CD8-positive, alpha-beta memory T cell (primary cell): ENCODE measurements at places on chromosomes 16 and 17. TPM values are rescaled to one million over a fixed set of nuclear protein-coding genes. Genes with fewer than 3 reads are reported as not detected.

The HOXB6 gene
- total RNA-seq = 0.37 TPM

DNA sequence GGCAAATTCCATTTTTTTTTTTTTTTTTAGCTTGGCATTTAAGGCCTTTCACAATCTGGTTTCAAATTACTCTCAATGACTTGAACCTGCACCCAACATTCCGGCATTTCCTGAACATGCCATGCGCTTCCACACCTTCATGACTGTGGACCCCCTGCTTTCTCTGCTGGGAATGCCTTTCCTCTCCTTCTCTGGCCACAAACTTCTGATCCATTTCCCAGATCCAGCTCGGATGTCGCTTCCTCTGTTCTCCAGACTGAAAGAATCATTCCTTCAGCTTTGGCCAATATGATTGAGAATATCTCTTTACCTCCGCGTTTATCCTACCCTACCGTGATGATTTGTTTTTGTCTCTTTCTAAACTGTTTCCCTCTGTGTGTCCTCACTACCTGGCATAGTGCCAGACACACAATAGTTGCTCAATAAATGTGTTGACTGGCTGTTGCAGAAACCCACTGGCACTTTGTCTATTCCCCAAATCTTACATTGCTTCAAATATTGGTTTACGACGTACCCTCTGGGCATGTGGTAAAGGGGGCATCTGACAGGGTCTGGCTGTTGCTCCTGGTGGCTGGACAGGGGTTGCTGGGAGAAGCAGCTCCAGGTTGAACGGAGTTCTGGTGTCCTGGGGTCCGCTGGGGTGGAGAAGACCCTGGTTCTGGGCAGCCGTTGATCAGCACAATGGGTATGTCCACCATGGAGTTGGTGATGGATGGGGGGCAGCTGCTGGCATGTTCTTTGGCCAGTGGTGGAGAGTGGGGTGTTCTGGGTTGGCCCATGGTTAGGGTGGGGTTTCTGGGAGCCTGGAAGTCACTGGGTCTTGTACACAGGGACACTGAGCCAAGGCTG is 14.7 kb downstream of the TNS4 start:
- DNase-seq = no peak

The WNT3 gene
- total RNA-seq = not detected

The TMEM100 gene
- total RNA-seq = not detected

The CMTM3 gene
- 68.0 TPM for total RNA-seq

The TOX3 gene
- total RNA-seq = not detected

DNA sequence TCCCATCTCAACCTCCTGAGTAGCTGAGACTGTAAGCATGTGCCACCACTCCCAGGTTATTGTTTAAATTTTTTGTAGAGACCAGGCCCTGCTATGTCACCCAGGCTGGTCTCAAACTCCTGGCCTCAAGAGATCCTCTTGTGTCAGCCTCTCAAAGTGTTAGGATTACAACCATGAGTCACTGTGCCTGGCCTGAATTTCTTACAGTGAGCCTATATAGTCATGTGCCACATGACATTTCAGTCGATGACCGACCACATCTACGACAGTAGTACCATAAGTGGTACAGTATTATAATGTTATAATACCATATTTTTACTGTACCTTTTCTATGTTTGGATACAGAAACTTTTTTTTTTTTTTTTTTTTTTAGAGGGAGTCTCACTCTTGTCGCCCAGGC is 195.3 kb downstream of the STX8 start:
- DNase-seq = no peak

DNA sequence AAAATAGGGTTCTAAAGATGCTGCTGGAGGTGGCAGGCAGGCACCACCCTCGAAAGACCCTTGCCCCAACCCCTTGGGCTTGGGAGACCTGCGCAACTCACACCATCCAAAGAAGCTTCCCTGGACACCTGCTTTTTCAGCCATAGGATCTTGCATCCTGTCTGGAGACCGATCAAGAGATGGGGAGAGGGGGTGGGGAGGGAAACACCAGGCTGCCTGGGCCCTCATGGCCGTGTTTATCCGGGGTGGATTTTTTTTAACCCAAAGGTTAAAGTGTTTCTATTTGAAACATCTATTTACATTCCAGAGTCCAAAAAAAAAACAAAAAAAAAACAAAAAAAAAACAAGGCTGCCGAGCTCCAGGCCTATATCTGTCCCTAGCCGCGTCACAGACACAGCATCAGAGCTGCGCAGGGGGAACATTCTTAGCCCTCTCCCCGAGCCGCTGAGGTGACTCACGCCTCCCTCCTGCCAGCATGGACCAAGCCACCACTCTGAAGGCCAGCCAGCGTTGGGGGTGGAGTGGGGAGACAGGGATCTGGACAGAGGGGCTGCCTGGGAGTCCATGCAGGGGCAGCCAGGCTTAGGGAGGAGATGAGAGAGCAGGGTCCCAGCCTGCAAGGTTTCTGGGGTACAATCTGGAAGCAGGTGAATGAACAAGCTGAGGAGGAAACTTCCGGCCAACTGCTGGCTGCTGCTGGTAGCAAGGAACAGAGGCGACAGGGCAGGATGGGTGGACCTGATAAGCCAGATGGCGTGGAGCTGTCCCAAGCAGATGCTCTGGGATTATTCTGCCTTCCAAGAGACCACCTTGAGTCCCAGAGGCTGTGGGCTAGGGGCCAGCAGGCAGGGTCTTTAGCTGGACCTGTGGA is 14.8 kb downstream of the HDAC5 start:
- no peak for DNase-seq

The ARL5C gene
- not detected for total RNA-seq

DNA sequence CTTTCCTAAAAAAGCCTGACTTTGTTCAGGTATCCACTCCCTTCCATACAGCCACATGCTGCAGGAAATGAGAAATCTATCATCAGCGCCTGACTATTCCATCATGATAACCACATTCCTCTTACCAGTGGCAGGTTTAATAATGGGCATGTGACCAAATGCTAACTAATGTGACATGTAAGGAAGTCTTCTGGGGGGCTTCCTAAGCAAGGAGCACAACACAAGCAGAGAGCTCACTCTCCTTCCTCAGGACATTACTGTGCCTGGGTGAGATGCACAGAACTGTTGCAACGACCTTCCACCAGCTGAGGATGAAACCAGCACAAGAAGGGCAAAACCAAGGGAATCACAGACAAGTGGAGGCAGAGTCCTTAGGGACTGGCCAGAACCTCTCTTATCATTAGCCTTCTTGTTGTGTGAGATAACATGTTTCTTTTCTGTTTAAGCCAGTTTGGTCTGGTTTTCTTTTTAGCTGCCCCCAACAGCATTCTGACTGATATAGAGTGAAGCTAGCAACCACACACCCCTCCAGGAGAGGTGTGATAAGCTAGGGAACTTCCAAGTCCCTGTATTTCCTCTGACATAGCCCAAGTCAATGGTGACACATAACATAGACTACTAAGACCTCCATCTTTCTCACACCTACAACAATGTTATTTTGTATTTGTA is 16.9 kb downstream of the MYO1D start:
- no peak for DNase-seq

GRCh38 chr16:74073456-74073855 is 223.2 kb upstream of the PSMD7 start:
- DNase-seq = no peak

DNA sequence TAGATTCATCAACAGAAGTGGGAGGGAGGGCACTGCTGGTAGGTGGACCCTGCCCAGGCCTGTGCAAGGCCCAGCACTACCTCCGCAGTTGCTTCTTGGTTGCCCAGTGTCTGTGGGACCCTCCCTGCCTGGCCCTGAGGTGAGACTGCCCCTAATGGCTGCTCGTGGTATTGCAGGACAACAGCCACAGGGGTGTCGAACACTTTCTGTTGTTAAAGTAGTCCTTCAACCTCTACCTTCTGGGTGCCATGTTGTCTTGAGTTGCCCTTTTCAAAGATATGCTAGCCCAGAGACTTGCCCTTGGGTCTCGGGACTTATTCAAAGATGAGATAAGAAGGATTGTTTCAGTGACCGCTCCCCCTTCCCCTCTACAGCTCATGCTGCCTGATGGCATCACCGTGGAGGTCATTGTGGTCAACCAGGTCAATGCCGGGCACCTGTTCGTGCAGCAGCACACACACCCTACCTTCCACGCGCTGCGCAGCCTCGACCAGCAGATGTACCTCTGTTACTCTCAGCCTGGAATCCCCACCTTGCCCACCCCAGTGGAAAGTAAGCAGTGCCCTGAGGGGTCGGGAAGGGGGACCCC is 29.1 kb downstream of the AKAP1 start:
- DNase-seq = peak; percentile 71

- no peak for DNase-seq
Measured at GRCh38 chr16:56868175-56868574, 3.2 kb downstream of the SLC12A3 start.

DNA sequence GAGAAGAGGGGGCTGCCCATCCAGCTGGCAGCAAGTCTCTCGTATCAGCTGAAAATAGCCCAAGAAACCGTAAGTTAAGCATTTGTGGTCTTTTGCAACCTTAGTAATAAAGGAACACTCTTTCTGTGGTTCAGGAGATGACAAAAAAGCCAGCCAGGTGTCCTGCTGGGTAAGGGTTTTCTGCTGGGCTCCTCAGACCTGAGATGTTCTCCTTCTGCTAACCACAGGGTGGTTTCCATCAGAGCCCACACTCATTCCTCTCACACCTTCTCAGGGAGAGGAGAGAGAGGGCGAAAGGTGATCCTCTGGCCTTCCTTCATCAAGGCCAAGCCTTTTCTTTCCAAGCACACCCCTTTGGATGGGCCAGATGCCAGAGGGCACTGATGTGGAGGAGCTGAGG is 70.7 kb downstream of the TEX14 start:
- no peak for DNase-seq

The SPNS2 gene
- 0.49 TPM for total RNA-seq

DNA sequence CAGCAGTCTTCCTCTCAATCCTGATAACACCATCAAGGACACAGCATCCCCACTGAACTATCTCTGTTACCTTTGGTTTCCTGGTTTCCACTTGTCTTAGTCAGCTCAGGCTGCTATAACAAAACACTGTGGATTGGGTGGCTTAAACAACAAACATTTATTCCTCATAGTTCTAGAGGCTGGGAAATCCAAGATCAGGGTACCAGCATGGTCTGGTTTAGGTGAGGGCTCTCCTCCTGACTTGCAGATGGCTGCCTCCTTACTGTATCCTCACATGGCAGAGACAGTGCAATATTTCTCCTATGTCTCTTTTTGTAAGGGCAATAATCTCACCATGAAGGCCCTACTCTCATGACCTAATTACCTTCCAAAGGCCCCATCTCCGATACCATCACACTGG is 103.2 kb upstream of the AXIN2 start:
- DNase-seq = no peak
